ENCODE measurements at places on chromosomes 16 and 17. TPM values are rescaled to one million over a fixed set of nuclear protein-coding genes. Genes with fewer than 3 reads are reported as not detected.

Gene USB1
- polyA plus RNA-seq = 21.1 TPM

Gene CD300E
- 0.33 TPM for polyA plus RNA-seq

Gene DOC2B
- polyA plus RNA-seq = 51.7 TPM

Gene HNF1B
- polyA plus RNA-seq = 120 TPM

Gene PPM1E
- 4.3 TPM for polyA plus RNA-seq

Gene SLC13A5
- polyA plus RNA-seq = 3.5 TPM

Gene RAB26
- 3.4 TPM for polyA plus RNA-seq

Gene NTN1
- polyA plus RNA-seq = 3.3 TPM

Gene ZG16B
- polyA plus RNA-seq = not detected
